ENCODE measurements at places on chromosomes 6 and 20.
A peak's percentile ranks its signal among the peaks of the same experiment; 100 is the strongest.

GRCh38 chr6:25777031-25777430 lies 22.5 kb downstream of the SLC17A4 start:
- no peak for DNase-seq

- no peak for DNase-seq
These were observed 6.9 kb upstream of the RPS6KA2 start for GRCh38 chr6:166633732-166634535.

DNA sequence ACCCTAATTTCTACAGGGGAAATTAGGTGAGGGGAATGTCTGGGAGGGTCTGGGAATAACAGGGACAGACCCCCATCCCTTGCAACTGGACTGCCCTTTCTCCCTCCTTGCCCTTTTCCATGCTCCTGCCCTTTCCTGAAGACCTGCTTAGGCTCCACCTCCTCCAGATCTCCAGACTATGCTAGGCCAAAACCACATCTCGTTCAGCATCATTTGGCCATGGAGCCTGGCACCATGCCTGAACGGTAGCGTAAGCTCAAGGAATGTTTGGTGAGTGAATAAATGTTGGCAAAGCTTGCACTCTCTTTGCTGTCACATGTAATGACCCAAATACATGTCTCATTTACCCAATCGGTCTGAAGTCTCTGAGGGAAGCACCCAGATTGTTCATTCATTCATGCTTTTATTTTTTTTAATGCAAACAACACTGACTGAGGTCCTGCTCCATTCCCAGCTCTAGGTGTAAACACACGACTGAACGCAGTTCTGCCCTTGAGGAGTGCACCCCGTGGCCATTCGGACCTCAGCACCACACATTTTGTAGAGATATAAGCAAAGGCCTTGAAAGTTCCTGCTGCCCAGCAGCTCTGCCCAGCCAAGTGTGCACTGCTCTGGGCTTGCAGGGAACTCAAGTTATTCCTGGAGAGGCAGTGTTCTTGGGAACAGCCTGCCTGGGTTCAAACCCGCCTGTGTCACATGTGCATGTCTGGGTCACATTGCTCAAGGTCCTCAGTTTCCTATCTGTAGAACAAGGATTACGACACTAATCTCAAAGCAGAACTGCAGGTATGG lies 1.1 kb upstream of the GRM4 start:
- no peak for DNase-seq

GRCh38 chr20:21166801-21167200 lies 40.9 kb downstream of the KIZ start:
- DNase-seq, result no peak

- DNase-seq, result no peak
These were observed 19.3 kb upstream of the RIMS4 start for GRCh38 chr20:44829688-44830087.

DNA sequence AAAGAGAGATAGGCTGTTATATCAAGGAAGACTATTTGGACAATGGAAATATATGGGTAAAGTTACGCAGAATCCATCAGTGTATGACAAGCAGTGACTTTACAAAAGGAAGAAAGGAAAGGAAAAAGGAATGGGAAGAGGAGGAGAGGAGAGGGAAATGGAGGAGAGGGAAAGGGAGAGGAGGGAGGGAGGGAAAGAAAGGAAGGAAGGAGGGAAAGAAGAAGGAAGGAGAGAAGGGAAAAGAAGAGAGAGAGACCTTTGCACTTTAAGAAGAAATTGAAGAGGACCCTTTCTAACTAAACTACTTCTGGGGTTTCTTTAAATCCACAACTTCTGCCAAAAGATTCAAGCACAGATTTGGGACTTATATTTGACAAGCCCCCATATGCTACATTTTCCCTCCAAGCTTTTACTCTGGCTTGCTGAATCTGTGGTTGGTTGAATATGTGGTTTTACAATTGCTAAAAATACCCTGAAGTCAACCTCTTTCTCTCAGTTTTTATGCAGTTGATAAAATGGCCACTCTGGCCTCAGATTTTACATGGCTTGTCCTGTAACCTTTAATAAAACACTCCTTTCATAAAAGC lies 120.8 kb upstream of the RAB32 start:
- no peak for DNase-seq

DNA sequence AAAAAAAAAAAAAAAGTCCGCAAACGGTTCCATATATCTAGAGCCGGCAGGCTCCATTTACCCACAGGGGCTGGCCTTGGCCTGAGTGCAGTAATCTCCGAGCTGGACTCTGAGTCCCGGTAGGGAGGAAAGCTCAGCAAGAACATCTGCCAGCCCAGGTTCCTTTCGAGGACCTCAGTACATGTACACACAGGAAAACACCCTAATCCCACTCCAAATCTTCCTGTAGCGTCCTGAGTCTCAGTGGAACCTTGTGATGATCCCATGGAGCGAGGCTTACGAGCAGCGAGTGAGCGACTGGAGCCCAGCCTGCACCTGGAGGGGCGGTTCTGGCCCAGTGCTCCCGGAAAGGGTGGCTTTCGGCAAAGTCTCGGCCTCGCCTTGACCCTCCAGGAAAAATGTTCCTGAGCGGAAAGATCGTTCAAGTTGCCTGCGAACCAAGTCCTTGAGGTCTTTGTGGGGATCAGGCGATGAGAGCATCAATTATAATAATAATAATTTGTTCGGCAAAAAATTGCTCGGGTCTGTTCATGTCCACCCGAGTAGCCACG lies 32.1 kb downstream of the PRSS16 start:
- DNase-seq, result no peak

DNA sequence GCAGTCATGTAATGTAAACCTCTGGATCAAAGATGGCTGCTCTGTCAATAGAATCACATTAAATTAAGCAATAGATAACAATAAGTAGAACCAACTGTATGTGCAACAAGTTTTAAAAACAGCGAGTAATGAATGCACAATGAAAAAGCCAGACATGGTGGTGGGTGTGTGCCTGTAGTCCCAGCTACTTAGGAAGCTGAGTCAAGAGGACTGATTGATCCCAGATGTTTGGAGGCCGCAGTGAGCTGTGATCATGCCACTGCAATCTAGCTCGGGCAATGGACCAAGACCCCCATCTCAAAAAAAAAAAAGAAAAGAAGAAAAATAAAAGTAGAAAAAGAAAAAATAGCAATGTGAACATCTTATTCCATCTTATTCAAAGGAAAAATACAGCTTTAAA lies 558.7 kb upstream of the MMS22L start:
- no peak for DNase-seq

GRCh38 chr6:152946995-152947394 lies 35.8 kb downstream of the FBXO5 start:
- no peak for DNase-seq

- no peak for DNase-seq
These were observed 967 bp downstream of the SMPDL3A start for GRCh38 chr6:122790028-122790422.

GRCh38 chr6:3561725-3562124 lies 104.9 kb upstream of the SLC22A23 start:
- no peak for DNase-seq

DNA sequence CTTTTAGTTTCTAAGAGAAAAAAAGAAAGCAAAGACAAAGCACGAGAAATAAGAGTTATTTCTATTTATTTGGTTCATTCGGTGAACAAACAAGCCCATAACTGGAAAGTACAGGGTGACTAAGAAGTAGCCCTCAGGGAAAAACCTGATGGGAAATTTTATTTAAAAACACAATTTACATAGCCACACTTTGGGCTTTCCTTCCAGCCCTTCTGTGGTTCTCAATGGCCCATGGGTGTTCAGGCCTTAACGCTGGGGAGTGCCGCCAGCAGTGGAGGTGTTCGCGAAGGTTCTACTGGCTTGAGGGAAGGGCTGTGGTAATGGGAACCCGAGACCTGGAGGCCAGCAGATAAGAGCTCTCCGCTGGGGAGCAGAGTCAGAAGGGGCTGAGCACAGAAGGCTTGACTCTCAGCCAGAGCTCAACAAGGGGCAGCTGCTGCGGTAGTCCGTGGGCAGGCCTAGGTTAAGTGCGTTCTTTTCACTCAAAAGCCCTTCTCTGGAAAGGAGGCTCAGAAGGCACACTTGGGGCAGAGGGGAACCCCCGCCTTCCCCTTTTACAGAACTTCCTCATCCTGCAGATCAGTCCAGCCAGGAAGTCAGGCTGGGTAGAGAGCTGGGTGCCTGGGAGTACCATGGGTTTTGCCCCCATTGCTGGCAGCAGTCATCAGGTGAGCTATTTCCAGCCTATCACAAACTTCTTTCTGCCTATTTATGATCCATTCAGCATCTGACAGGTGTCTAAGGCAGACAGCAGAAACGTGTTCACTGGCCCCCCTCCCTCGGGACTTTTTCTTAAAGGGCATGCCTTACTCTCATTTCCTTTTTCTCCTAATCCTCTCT lies 8.8 kb upstream of the CD83 start:
- DNase-seq, result peak; percentile 6

DNA sequence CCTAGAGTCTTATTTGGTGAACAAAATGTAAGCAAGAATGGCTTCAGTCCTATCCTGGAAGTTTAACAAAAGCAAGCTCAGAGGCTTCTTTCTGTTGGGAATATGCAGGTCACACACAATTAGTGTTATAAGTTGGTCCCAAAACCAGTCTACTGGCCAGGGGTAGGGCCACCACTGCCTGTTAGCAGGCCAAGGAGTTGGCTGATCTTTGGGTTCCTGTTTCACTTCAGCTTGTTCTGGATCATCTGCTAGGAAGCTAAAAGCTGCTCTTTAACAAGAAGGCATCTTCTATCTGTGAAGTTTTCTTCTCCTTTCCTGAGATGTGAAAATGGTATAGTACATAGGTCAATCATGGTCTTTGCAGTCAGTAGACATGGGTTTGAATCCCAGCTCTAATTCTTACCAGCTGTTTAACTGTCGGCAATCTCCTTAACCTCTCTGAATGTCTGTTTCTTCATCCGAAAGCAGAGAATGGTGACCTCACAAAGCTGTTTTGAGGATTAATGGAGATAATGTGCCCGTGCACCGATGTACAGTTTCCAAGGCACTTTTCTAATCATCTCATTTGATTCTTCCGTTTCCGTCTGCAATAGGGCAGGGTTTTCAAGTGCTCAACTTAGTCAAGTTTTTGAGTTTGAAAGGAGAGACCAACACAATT lies 271.2 kb upstream of the TAB2 start:
- DNase-seq, result no peak

DNA sequence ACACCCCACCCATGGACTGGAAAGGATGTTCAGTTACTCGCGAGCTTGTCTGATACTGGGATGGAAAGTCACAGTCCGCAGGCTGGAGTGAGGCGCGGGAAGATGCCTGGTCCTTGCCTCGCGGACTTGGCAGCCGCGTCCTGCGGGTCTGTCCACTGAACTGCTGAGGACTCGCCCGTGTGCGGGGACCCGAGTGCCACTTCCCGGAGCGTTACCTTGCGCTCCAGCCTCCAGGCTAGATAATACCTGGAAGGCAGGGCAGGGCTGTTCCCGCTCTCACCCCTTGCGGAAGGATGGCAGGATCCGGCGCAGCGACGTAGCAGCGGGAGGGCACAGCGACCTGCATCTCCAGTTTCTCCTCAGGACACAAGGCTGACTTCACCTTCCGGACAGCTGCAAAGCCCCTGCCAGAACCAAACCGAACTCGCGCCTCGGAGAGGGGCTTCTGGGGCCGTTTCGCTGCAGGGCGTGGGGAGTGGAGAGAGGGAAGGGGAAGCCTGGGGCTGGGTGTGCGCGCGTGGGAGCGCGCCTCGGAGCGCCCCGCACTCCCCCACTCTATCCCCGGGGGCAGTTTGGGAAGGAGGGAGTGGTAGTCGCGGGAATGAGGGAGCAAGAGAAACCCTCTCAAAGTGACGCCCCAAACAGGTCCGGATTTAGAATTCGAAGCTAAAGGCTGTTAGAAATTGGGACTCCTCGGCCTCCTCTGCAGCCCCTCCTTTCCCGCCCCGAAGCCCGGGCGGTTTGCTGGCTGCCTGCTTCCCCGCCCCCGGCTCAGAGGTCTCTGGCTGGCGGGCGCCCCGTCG lies at the start of gene KCNQ5:
TSS of gene KCNQ5 (plus strand) at position 774 of the 803 bp plus-strand sequence.
- DNase-seq, result no peak

All from stimulated activated CD4-positive, alpha-beta T cell treated with anti-CD3 and anti-CD28 coated beads, Interleukin-1b, Interleukin-23, amount 100 ng/mL, for 1 hour (primary cell).